ENCODE measurements at places on chromosomes 2 and 18. TPM values are rescaled to one million over a fixed set of nuclear protein-coding genes. Genes with fewer than 3 reads are reported as not detected.

Gene STK36
- total RNA-seq: 15.3 TPM

Gene ZC3H6
- total RNA-seq: 30.7 TPM

Gene CCDC85A
- not detected for total RNA-seq

DNA sequence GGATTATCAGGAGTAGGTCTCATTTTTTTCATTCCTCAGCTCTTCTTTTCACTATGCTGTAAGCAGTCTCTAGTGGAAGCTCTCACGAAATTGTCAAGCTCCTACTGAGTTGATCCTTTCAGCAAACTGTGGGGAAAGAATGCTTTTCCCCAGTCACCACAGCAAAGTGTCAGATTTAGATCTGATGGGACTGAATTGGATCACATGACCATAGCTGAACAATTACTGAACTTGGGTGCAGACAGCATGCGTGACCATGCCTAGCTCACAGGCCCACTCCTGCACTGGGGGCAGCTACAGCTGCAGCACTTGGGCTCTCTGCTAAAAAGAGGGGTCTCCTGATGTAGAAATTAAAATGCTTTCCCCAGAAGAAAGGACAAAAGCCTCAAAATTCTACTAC is 3.1 kb downstream of the ARHGAP15 start:
- H3K27ac ChIP-seq: peak overlapping the region; percentile 8
- no peaks in the 10 kb centered on the region for H3K27me3 ChIP-seq
- H3K36me3 ChIP-seq: peaks cover 23% of the 10 kb centered on the region
- DNase-seq: peak; percentile 29
- peak overlapping the region; percentile 97 for H3K4me3 ChIP-seq
- peaks cover 77% of the 10 kb centered on the region for H3K4me1 ChIP-seq

- no peaks in the 10 kb centered on the region for H3K4me1 ChIP-seq
- H3K27ac ChIP-seq: no peak overlapping the region
- no peak for DNase-seq
Measured at GRCh38 chr18:42100911-42101310, 145.9 kb downstream of the PIK3C3 start.

- DNase-seq: no peak
- no peak overlapping the region for H3K4me3 ChIP-seq
- H3K27ac ChIP-seq: no peak overlapping the region
- peaks cover 8% of the 10 kb centered on the region for H3K36me3 ChIP-seq
- H3K4me1 ChIP-seq: peaks cover 46% of the 10 kb centered on the region
Measured at GRCh38 chr2:135796606-135797005, 40.4 kb downstream of the LCT start.

GRCh38 chr2:156064540-156064939 is 268.0 kb downstream of the NR4A2 start:
- no peak overlapping the region for H3K27ac ChIP-seq
- H3K27me3 ChIP-seq: no peaks in the 10 kb centered on the region
- no peak overlapping the region for H3K4me3 ChIP-seq
- H3K36me3 ChIP-seq: no peaks in the 10 kb centered on the region

DNA sequence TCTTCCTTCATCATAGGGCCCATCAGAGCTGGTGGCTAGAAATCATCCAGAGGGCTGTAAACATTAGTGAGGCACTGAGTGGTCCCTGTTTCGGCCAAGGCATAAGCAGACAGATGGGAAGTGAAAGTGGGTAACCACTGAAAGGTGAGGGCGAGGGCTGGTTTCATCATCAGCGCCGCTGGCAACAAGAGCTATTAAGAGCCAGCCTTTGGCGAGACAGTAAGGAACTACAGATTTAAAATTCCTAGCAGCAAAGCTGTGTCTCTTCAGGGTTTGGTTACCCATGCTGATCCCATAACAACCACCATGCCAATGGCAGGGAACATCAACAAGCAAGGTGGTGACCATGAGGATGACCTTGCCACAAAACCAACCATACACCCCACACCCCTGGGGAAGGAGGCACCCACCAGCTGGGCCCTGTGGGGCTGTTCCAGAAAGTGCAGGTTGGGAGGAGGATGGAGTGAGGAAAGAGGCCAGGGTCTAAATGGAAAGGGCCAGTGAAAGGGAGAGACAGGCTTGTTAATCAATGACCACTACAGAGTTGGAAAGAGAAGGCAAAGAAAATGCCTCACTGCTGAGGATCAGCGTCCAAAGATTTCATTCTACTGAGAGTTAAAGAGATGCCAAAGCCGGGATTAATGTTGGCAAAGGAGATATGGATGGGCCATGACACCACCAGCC is 9.0 kb upstream of the SLC20A1 start:
- H3K4me1 ChIP-seq: peaks cover 69% of the 10 kb centered on the region
- peaks cover 19% of the 10 kb centered on the region for H3K27me3 ChIP-seq
- peak overlapping the region; percentile 74 for H3K4me3 ChIP-seq
- DNase-seq: peak; percentile 63
- peak overlapping the region; percentile 66 for H3K27ac ChIP-seq

DNA sequence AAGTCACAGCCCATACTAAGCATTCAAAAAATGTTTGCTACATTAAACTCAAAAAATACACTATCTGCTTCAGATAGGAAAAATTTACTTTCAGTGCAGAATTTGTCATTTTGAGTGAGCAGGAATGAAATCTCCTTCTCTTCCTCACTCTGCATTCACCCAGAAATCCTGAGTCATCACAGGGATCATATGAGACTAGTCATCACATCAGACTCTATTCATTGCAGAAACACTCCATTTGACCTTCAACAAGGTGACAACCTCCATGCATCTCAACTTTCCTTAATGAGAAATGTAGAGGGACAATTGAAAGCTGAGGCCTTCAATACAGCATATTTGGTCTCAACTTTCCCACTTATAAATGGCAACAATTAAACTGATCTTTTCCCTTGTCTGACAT is 130.4 kb upstream of the CYP26B1 start:
- H3K36me3 ChIP-seq: no peaks in the 10 kb centered on the region
- DNase-seq: no peak

- DNase-seq: peak; percentile 32
- peaks cover 77% of the 10 kb centered on the region for H3K4me1 ChIP-seq
- H3K36me3 ChIP-seq: peaks cover 13% of the 10 kb centered on the region
- H3K27me3 ChIP-seq: no peaks in the 10 kb centered on the region
- H3K4me3 ChIP-seq: peak overlapping the region; percentile 73
Measured at GRCh38 chr18:79983793-79984192, 4.6 kb downstream of the TXNL4A start.

DNA sequence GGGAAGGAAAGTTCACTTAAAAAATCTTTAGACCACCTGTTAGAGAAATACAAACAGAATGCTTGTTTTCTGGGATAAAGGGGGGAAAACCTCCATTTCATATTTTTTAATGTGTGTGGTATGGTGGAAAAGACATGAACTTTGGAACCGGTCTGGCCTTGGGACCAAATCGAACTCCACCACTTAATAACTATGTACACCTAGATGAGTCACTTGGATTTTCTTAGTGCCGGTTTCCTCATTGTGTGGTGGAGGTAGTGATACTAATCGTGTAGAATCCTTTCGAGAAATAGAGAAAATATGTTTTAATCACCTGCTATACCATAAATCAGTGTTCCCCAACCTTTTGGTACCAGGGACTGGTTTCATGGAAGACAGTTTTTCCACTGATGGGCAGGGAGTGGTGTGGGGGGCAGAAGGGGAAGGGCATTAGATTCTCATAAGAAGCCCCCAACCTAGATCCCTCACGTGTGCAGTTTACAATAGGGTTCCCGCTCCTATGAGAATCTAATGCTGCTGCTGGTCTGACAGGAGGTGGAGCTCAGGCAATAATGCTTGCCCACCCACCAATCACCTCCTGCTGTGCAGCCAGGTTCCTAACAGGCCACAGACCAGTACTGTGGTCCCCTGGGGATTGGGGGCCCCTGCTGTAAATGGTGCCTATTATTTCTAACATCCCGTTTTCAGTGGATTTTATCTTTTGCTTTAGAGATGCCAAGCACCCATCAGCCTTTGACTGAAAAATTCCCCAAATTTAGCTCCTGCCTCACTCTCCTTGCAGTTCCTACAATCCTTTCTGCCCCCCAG is 308.8 kb downstream of the PRKCE start:
- no peaks in the 10 kb centered on the region for H3K27me3 ChIP-seq
- peaks cover 15% of the 10 kb centered on the region for H3K4me1 ChIP-seq
- DNase-seq: no peak

DNA sequence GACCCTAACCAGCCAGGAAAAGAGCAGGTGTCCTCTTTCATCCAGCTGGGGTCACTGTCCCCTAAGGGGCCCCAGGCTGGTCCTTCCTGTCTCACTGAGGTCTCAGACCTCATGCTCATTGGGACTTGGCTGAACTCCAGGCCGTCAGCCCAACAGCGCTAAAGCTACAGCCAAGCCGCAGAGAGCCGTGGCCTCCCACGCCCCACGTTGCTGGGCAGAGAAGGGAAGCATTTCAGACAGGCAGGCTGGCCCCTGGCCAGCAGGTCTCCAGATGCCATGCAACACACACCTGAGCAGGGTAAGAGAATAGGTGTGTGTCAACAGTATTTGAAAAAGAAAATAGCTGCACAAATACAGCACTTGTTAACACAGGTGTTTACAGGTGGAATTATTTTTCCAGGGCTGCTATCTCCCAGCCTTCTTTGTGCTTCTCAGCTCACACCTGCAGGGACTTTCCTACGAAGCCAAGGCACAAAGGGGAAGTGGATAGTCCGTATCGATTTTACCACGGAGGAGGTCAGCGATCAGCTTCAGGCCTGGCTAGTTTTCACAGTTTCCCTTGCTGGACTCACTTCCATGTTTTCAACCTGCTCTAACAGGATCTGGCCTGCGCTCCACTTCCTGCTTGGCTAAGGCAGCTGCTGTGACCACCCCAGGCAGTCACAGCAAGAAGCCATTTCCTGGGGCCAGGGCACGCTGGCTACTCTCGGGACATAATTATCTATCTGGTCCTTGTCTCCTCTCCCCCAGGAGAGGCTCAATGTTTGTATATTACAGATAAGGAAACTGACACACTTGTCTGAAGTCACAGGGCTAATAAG is 156.1 kb upstream of the ID2 start:
- H3K27ac ChIP-seq: no peak overlapping the region
- no peak overlapping the region for H3K4me3 ChIP-seq
- no peaks in the 10 kb centered on the region for H3K27me3 ChIP-seq
- no peaks in the 10 kb centered on the region for H3K36me3 ChIP-seq
- DNase-seq: no peak
- H3K4me1 ChIP-seq: peaks cover 39% of the 10 kb centered on the region

DNA sequence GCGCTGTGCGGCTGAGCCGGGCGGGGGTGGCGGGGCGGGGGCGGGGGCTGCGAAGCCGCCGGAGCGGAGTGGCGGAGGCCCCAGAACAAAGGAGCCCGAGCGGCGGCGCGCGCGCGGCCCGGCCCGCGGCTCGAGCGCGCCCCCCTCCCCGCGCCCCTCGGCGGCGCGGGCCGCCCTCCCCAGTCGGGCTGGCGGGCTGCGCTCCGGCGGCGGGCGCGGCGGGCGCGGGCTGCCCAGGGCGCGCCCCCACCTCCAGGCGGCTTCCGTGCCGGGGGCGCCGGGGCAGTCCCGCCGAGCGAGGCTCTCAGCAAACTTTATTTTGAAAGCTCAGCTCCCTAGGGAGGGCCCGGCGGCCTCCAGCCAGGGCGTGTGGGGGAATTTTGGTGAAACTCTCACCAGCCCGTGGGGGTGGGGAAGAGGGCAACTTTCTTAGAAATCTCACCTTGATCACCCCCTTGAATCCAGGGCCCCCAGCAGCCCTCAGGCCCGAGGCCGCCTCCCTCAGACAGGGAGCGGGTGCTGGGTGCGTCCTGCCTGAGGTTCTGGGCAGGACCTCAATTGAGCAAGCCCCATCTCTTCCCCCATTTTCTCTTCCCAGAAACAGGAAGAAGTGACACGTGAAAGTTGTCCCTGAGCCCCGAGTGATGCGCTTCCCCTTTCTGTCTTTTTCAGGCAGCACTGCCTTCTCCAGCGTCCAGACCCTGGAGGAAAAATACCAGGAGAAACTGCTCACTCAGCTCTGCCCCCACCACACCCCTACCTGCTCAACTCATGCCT is 786 bp downstream of the TET3 start:
- peak; percentile 69 for DNase-seq
- H3K36me3 ChIP-seq: peaks cover 7% of the 10 kb centered on the region

DNA sequence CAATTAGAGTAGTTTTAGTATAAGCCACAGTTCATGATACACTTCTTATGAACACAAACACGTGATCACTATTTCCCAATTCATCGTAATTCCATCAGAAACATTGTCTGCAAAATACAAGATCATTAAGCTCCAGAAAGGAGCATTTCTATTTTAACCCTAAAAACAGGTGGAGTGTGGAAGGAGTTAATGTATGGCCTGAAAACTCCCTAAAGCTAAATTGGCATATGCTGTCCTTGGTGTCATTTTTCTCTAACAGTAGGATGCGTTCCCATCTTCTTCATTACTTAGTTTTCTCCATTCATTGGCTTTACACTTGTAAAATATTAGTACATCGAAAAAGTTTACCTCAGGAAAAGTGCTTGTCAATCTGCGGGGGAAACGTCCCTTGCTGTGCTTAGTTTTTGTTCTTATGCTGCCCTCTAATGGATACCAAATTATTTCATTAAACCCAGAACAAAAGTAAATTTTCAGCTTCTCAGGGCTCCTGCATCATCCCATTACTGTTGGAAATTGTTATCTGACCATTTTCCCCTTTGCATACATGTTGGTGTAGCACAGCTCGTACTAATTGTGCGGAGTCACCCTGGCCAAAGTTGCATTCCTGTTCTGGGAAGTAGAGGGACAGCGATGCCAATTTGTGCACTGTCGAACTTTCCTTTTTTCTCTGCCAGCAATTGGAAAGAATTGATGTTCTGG is 153.4 kb downstream of the GPD2 start:
- no peak overlapping the region for H3K4me3 ChIP-seq
- peak; percentile 11 for DNase-seq
- H3K36me3 ChIP-seq: no peaks in the 10 kb centered on the region
- H3K27me3 ChIP-seq: no peaks in the 10 kb centered on the region

Measured in activated T-cell treated with anti-CD3 and anti-CD28 coated beads, Interleukin-2, amount 50 U/mL, for 72 hours (primary cell).